Activated CD4-positive, alpha-beta T cell treated with anti-CD3 and anti-CD28 coated beads, Interleukin-2, Interleukin-6, amounts not matched to agents 100 ng/mL and 50 ng/mL, durations not matched to agents 16 hours and 8 hours (primary cell): ENCODE measurements at places on chromosomes 5 and 9.

- DNase-seq, result no peak
These were observed 161.1 kb upstream of the PANK3 start for GRCh38 chr5:168740092-168740800.

DNA sequence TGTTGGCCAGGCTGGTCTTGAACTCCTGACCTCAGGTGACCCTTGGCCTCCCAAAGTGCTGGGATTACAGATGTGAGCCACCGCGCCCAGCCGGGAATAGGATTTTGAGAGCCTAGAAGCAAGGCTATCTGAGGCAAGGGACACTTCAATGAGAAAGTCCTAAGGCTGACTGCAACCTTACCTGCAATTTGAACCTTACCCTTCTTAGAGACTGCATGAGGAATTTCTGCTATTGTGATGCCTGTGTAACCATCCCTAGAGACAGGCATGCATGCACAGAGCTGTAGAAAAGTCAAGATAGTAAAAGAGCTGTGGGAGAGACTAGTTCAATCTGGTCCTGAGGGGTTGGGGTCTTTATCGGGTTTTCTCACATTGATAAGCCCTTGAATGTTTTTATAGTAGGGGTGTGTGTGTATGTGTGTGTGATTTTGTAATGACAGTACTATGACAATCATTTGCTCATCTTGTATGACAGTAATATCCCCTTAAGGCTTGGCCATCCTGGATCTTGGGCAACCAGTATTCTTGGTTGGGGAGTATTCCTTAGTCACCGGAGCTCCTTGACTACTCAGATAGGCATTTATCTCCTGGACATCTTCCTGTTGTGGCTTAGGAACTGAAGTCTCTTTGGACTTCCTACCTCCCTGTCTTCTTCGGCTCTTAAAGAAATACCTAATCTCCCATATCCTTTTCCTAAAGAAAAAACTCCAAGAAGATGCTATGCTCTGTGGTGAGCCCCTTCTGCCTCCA, 11.2 kb downstream of the DNAJB5 start:
- no peak for DNase-seq

- DNase-seq, result no peak
These were observed 19.0 kb downstream of the NEURL1B start for GRCh38 chr5:172659909-172660628.

GRCh38 chr5:111792471-111793058, 35.6 kb upstream of the NREP start:
- no peak for DNase-seq

DNA sequence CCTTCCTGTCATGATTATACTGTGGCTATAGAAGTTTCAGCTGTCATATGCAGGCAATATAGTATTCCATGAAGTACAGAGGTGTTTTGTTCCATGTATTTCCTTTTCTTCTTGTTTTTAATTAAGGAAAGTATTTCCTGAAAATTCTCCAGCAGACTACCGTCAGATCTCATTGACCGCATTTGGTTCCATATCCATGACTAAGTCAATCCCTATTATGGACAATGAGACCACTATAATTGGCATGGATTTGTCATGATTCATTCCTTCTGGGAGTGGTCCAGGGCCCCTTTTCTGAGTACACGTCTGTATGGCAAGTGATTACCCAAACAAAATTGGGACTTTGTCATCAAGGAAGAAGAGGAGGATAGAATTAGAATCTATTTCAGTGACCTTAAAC, 283.2 kb upstream of the CLINT1 start:
- no peak for DNase-seq
